ENCODE measurements at places on chromosomes 6 and 20.

- no peak for DNase-seq
These were observed 44.0 kb downstream of the IRAK1BP1 start for GRCh38 chr6:78911218-78911940.

GRCh38 chr20:48813446-48813747 is 14.4 kb downstream of the PREX1 start:
- no peak for DNase-seq

DNA sequence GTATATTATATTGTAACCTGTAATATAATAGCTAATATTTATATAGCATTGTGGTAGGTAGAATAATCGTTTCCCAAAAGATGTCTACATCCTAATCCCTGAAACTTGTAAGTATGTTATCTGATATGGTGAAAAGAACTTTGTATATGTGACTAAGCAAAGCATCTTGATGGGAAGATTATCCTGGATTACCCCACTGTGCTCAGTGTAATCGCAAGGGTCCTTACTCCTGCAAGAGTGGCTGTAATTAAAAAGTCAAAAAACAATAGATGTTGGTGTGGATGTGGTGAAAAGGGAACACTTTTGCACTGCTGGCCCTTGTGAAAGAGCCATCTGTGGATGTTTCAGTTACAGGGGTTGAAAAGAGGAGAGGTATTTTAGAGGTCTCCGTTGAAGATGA is 95.2 kb downstream of the EDN1 start:
- no peak for DNase-seq

- no peak for DNase-seq
These were observed 188.5 kb upstream of the PMEPA1 start for GRCh38 chr20:57898332-57898731.

DNA sequence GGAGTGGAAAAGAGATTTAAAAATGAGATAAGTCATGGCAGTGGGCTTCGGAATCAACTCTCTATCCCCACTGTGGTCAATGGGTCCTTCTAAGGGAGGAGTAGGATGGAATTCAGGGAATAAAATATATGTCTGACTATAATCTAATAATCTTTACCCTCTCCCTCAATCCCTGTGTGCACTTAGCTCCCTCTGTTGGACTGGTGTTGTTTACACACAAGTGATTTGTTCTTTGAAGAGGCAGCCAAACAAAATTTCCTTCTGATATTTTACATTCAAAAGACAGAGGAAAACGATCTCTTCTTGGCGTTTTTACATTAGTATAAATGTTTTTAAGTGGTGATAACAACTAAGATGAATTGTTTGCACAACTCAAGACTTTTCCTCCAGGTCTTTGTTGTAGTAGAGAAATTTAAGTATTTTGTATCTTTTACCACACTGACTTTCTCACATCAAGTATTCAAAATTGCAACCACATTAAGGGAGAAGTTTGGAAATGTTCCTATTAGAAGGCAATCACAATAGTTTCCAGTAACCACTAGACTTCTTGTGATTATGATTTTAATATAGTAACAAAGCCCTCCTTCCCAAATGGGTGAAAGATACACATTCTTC is 317.8 kb downstream of the CENPW start:
- DNase-seq = no peak

GRCh38 chr6:97813889-97814567 is 531.0 kb upstream of the MMS22L start:
- DNase-seq = no peak

- DNase-seq = peak; percentile 14
These were observed 12.0 kb downstream of the SLC12A5 start for GRCh38 chr20:46040902-46041535.

GRCh38 chr6:71681234-71681867 is 205.0 kb upstream of the RIMS1 start:
- no peak for DNase-seq

DNA sequence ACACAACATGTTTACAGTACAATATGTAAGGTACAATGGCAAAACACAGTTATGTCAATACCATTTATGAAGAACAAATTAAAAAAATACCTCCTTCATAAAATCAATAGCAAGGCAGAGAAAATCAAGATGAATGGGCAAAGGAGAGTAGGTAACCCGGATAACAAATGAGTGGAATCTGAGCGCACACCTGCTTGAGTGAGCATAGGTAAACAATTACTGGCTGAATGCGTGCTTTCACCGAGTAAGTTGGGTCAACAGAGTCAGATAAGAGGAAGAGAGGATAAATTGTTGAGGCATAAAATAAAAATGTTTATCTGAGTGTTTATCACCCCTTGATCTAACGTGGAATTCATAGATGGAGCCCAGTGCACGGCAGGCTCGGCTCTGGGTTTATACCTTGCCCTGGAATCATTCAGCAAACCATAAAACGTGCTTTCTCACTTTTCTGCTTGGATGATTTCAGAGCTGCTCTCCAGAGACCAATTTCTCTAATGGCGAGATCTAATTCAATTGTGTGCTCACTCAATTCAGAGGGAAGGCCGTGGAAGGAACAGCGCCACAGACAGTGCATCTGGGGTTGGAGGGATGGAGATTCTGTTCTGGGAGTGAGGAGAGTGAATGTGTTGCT is 224.8 kb upstream of the MAP3K7 start:
- DNase-seq = no peak

DNA sequence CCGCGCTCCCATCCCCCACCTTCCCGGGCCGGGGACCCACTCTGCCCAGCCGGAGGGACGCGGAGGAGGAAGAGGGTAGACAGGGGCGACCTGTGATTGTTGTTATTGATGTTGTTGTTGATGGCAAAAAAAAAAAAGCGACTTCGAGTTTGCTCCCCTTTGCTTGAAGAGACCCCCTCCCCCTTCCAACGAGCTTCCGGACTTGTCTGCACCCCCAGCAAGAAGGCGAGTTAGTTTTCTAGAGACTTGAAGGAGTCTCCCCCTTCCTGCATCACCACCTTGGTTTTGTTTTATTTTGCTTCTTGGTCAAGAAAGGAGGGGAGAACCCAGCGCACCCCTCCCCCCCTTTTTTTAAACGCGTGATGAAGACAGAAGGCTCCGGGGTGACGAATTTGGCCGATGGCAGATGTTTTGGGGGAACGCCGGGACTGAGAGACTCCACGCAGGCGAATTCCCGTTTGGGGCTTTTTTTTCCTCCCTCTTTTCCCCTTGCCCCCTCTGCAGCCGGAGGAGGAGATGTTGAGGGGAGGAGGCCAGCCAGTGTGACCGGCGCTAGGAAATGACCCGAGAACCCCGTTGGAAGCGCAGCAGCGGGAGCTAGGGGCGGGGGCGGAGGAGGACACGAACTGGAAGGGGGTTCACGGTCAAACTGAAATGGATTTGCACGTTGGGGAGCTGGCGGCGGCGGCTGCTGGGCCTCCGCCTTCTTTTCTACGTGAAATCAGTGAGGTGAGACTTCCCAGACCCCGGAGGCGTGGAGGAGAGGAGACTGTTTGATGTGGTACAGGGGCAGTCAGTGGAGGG is 2.8 kb downstream of the SOX4 start:
- DNase-seq = peak; percentile 35

DNA sequence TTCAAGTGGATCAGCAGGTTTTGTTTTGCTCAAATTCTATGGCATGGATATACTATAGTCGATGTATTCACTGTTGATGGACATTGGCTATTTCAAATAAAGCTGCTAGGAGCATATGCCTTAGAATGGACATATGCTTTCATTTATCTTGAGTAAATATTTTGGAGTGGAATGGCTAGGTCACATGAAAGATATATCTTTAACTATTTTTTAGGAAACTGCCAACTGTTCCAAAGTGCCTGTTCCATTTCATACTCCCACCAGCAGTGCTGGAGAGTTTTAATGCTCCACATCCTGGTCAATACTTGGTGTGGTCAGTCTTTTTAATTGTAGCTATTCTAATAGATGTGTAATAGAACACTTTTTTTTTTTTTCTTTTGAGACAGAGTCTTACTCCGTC is 81.1 kb upstream of the PIM1 start:
- no peak for DNase-seq

DNA sequence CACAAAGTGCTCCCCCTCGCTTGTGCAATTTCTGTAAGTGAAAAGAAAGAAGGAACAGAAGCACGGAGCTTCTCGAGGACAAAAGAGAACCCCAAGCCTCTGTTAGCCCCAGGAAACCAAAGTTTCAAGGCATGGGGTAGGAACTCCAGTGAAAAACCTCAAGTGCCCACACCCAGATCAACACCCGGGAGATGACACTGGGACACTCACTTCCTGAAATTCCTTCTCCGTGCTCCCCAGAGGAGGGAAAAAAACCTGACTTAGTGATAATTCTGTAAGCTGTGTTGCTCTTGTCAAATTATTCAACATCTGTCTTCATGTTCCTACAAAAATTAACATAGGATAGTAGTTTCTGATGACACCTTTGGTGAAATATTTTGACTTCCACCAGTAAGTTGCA is 4.6 kb downstream of the MDGA1 start:
- DNase-seq = no peak

DNA sequence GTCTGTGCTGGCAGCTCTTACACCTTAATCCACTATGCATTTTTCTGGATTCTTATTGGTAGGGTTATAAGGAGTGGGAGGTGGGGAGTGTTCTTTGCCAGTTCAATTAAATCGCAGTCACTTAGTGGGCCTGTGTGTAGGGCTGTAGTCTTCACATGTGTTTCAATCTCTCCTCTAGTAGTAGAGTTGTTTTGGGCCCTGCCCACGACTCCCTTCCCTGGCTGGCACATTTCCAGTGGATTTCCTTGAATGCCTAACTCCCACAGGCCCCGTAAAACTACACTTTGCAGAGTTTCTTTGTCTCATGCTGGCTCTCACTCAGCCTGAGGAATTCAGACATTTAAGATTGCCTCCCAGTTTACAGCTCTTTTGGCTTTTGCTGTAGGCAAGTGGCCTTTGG is 414.0 kb upstream of the OPRM1 start:
- DNase-seq = no peak

DNA sequence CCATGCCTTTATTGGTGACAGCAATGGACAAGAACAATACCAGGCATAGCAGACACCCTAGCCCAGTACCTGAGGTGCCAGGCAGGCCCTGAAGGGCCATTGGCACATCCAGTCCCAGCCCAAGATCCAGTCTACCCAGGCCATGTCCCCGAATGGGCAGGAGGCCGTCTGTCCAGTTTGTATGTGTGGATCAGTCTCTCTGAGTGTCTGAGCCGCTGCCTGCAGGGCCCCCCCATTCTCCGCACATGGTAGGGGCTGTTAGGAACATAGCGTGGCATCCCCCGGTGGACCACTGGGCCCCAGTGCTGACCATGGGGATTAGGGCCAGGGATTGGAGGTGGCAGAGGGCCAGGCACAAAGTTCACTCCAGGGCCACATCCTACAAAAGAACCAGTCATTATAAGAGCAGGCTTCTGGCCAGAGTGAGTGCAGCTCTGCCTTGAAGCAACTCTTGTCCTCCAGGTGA is 5.1 kb downstream of the PCED1A start:
- DNase-seq = no peak

DNA sequence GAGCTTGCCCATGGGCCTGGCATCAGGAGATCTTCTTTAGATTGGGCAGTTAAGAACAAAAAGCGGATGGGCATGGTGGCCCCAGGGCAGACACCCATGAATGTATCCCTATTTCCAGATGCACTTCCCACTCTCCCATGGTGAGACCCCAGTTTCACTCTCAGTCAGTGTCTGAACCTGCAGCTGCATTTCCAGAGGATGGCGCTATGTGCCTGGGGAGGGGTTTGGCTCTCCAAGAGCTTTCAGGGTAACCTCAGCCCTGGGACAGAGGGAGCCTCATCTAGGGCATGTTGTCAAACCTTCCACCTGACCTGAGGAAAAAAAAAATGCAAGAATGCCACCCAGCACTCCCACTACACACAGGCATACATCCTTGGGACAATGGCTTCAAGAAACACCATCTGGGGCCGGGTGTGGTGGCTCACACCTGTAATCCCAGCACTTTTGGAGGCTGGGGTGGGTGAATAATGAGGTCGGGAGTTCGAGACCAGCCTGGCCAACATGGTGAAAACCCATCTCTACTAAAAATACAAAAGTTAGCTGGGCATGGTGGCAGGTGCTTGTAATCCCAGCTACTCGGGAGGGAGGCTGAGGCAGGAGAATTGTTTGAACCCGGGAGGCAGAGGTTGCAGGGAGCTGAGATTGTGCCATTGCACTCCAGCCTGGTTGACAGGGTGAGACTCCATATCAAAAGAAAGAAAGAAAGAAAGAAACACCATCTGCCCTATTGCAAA is 1.9 kb downstream of the CST9L start:
- DNase-seq = no peak

DNA sequence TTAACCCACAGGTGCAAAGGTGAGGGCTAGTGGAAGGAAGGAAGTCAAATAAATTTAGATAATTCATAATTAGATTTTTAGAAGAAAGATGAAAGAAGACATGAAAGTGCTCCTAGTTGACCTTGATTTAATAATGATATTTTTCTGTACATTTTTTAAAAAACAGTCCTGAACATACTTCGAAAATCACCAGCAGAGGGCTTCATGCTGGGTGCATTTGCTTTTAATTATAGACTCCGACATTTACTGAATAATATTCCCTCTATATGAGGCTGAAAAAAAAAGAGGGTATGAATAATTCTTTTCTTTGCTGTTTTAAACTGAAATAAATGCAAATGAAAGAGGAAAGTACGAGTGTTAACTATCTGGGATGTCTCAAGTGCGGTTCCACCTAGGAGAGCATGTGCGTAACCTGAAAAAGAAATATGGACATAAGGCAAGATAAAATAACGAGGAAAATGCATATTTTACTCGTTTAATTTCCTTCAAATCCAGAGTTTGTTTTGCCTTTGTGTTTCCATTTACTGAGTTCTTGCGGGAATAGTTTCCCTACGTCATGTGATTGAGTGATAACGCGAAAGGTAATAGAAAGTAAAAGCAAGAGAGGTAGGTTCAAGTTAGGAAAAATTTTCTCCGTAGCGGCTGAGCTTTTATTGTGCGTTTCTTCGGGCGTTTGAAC is 3.1 kb upstream of the TFAP2B start:
- no peak for DNase-seq

DNA sequence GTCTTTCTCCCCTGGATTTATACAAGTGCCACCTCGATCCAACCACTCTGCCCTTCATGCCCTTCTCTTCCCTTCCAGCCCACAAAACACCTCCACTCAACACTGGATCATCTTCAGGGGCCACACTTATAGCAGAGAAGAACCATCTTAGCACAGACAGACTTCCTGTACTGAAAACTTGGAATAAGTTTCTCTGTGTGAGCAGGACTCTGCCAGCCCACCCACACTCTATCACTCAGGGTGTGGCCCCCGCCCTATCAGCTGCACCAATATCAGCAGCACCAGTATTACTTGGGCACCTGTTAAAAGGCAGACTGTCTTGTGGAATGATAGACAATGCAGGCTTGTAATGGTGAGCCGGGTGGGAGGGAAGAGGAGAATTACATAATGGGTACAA is 86.7 kb downstream of the SCML4 start:
- DNase-seq = no peak

- no peak for DNase-seq
These were observed 24.2 kb downstream of the RNASET2 start for GRCh38 chr6:166932116-166932515.

GRCh38 chr20:25225642-25226432 is 22.0 kb upstream of the PYGB start:
- DNase-seq = no peak

DNA sequence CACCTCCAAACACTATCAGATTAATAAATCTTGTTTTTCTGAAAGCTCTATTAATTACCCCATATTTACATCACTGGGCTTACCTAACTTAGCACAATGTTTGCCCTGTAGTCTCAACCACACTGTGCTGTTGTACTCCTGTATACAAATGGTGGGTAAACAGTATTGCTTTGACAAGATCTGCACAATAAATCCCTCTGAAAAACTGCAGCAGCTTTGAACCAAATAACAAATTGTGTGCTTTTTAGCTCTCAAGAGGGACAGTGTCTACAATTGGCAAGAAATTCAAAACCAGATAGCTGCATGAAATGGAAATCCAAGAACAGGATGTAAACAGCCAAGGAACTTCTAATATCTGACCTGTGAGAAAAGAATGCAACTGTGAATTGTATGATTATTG is 10.4 kb downstream of the KIF6 start:
- no peak for DNase-seq
